ENCODE measurements at places on chromosomes 16 and 17.

DNA sequence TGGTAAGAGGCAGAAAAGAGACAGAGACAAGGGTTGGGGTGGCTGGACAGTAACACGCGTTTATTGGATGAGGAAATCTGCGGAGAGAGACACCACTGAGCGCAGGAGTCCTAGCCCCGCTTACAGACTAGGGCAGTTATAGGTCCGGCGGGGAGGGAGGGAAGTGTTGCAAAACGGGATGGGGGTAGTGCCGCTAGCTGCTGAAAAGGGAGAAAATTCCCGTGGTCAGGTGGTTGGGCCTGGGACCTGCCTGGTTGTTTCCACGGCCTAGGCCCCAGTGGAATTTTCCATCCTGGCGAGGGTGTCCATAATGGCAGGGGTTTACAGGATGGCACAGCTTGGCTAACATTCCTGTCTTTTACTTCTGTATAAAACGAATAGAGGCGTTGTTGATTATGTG is 5.5 kb upstream of the CPHXL2 start:
- DNase-seq: no peak

- no peak for DNase-seq
These were observed 126.6 kb downstream of the SOCS1 start for GRCh38 chr16:11129378-11129781.

DNA sequence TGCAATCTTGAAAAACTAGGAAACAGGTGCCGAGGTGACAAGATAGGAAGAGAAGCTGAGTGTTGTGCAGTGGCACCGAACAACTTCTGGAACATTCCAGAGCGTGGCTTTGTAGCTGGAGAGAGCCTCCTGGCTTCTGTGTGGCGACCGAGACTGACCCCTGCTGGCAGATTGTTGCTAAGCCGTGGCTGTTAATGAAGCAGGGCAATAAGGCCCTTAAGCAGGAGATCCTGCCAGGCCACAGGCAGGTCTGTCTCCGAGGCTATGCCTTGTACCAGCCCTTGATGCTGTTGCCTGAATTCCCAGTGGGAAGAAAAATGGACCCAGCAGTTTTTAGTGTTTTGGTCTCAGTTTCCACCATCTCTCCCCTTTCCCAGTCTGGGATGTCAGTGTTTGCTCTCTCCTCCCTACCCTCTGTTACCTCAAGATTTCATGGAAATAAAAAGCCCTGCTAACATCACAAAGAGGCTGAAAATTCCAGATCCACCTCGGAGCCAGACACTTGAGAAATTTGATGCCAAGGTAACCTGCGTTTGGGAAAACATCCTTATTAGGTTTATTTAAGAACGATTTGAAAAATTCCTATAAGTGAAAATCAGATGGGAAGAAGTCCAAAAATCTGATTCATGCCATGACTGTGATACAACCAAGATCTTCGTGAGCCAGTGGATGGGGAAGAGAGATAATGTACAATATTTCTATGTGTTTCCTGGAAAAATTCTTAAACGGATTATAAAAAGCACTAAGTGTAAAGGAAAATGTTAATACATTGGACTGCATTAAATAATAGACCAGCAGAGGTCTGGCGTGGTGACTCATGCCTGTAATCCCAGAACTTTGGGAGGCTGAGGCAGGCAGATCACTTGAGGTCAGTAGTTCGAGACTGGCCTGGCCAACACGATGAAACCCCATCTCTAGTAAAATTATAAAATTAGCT is 265.1 kb downstream of the PRKCA start:
- peak; percentile 74 for DNase-seq

- no peak for DNase-seq
These were observed 157.4 kb downstream of the PRKCA start for GRCh38 chr17:66459811-66460270.

DNA sequence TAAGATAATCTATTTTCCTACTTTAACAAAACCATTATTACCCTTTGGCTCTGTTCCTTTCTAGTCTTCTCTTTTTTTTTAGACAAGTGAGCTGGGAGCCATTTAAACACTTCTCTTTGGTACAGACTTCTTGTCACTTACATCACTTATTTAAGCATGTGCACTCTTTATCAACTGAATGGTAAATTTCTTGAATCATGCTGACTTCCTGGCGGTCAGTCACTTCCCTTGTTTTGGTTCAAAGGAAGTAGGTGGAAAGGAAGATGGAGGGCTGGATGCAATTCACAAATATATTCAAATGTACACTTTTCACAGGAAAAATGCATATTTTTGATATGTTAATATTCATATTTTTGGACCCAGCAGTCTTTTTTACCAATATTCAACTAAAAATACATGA is 97.1 kb downstream of the ITFG1 start:
- DNase-seq: no peak

DNA sequence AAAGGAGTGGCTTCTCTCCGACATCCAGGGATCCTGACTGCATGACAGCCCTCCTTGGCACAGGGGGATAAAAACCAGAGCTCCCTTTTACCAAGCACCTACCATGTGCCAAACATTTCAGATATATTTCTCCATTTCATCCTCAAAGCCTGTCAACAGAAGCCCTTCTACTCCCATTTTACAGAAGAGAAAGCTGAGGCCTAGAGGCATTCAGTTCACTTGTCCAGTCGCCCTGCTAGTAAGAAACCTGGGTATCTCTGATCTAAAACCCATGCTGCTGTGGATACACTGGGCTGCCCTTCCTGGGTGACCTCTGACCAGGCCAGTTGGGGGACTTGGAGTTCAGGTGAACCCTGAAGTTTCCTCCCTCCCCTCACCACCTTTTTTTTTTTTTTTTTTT is 5.9 kb upstream of the FDXR start:
- DNase-seq: no peak

DNA sequence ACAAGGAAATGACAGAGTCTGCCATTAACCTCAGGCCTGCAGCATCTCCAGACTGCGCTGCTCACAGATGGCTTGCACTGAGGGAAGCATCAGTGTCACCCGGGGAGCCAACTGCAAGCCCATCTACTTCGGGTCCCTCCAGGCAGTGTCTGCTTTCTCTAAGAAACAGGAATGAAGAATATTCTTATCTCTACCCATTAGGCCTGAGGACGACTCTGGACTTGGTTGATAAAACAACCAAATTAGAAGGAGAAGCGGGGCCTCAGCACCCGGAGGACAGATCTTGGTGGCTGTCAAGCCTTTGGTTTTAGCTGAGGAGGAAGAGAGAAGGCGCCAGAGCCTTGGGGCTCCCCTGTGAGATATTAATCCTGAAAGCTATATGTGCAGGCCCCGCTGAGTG is 19.5 kb upstream of the MGAT5B start:
- no peak for DNase-seq

- no peak for DNase-seq
These were observed 29.1 kb downstream of the SNN start for GRCh38 chr16:11697319-11697718.

Data from NAMALWA (cell line).